ENCODE measurements at places on chromosomes 11 and 22.

DNA sequence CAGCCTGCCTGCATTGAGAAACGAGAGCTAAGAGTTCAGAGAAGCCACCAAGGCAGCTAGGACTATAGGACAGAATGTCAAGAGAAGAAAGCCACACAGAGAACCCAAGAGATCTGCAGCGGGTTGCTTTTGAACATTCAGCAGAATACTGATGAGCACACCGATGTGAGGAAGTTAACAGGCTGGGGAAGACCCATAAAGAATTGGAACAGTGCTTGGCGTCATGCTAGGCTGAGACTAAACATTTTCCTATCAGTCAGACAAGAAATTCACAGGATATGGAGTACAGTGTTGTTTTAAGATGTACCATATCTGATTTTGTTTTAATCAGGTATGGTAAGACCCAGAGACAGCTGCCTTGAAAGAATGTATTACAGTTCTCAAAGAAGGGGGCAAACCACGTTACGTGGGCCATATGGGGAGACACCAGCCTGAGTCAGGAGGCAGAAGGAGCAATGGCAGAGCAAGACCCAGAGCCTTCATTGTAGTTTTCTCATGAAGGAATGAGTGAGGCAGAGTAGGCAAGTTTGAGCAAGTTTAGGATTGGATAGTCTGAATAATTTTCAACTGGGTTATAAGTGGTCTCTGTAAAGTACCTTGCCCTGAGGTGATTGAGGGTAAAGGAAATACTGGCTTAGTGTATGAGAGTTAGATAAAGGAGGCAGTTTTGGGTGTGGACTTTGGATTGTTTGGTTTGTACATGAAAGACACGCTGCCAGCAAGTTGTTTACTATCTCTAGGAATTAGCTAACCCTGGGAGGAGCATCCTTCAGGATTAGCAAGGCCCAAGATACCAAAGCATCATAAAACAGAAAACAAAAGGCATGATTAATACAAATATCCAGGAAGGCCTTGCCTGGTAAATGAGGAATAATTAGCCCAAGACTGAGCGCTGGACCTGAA lies 14.3 kb downstream of the LRRC75B start:
- DNase-seq = no peak

- DNase-seq = no peak
Observed at GRCh38 chr11:28231475-28231874, 123.3 kb downstream of the METTL15 start.

GRCh38 chr11:58575377-58576020 lies at the start of gene LPXN:
Gene LPXN, minus strand, starts transcription at chr11:58575856. Its CDS starts 84 bp downstream, at chr11:58575772.
- no peak for DNase-seq

DNA sequence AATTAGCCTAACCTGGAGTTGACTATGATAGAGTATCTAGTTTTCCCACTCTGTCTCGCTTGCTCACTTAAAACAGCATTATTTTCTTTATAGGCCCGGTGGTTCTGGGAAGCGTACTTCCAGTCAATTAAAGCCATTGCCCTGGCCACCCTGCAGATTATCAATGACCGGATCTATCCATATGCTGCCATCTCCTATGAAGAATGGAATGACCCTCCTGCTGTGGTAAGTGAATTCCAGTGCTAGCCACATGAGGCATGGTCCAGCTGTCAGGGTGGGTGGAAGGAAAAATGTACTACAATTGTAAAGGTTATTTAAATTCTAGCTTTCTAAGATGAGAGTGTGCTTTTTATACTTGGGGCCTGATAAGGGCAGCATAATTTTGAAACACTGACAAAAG lies 76.0 kb downstream of the EXT2 start:
- no peak for DNase-seq

DNA sequence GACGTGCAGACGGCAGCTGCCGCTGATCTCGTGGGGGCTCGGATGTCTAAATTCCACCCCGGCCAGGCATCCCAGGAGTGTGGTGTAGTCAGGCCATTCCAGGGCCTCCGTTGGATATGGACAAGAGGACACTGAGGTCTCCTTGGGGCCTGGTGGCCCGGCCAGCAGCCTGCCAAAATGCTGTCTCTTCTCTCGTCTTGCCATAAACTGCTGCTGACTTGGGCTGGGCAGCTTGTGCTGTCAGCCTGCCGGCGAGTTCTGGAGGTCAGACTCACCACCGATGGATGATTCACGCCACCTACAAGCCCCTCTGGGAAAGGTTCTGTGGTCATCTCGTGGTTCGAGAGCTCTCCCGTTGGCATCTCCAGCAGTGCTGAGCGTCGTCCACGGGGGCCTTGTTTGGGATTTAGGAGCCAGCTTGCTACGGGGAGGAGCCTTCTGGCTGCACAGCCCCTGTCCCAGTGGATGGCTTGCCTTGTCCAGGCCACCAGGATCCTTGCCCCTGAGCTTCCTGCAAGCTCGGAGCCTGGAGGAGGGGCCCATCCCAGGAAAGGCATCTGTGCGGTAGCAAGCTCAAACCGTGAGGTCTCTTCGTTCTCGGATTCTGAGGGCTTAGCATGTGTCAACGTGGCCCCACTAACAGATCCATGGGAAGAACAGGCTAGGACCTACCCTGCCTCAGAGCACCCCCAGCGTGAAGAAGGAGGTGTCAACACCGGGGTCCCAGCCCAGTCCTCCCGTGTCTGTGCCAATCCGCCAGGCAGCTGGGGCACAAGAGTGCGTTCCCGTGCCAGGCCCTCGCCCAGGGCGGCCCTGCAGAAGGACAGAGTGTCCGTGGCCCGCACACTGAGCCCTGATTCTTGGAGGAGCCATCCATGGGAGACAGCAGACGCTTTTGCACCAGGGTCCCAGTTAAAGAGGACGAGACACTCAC lies 1114.1 kb downstream of the BRD1 start:
- peak; percentile 59 for DNase-seq

DNA sequence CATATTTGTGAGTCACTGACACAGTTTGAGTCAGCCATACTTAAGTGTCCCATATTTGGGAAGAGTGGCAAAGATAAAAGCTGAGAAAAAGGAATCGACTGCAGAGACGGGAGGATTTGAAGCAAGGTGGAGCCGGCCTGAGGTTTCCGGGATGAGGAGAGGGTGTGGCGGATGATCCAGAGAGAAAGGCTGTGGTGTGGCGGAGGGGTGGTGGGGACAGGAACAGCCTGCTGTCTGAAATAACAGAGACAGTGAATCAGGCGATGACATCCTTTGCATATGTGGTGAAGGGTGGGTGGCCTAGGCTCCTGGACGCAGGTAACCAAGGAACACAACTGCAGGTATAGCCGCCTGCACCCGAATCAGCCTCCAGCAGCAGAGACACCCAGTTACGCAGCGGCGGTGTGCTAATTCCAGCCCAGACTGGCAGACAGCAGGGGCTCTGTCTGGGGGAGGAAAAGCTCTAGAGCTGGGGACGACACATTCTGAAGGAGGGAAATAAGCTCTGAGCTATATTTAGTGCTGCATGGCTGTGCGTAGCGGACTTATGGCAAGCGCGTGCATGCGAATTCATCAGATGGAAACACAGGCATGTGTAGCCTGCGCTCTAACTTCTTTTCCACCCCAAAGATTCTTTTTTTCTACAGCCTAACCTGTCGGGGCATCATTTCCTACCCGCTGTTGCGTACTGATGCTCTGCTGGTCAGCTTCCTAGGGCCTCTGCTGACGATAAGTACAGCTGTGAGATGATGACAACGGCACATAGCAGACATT lies 62.7 kb upstream of the BARX2 start:
- no peak for DNase-seq

DNA sequence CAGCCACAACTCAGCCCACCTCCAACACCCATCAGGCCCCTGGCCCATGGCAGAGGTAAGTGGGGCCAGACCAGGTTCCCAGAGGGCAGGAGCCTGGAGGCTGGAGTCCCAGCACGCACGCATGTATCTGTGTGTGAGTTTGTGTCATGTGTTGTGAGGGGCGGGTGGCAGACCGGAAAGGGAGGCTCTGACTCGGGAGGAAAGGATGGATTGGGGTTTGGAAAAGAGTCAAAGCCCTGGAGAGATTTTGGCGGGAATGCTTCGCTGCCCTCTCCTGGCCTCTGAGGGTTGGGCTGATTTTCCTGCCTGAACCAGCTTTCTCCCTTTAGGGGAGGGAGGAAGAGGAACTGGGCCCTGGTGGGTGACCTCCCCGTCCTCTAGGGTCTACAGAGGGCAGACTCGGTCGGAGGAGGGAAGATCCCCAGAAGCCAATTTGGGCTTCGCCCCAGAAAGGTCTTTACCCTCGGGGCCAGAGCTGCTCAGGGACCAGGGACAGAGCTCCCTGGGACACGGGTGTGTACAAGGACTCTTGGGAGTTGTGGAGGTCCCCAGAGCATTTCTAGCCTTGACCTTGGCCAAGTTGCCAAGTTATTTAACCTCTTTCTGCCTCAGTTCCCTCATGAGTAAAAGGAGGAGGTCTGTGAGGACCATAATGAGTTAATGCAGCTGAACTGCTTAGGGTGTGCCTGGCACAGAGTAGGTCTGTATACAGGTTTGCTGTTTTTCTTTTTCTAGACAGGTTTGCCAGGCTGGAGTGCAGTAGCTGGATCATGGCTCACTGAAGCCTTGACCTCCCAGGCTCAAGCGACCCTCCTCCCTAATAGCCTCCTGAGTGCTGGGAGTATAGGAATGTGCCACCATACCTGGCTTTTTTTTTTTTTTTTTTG lies 6.9 kb downstream of the C11orf68 start:
- DNase-seq = peak; percentile 79

Data from aorta (tissue), 5 donors.